ENCODE measurements at places on chromosomes 13 and 19. TPM values are rescaled to one million over a fixed set of nuclear protein-coding genes. Genes with fewer than 3 reads are reported as not detected.
A peak's percentile ranks its signal among the peaks of the same experiment; 100 is the strongest.

- no peaks in the 10 kb centered on the region for H3K36me3 ChIP-seq
- no peak overlapping the region for H3K4me3 ChIP-seq
- H3K4me1 ChIP-seq = no peaks in the 10 kb centered on the region
- no peak for DNase-seq
- H3K27me3 ChIP-seq = no peaks in the 10 kb centered on the region
Observed at GRCh38 chr13:35479706-35480105, 3.2 kb upstream of the MAB21L1 start.

GRCh38 chr19:33606556-33606955, 15.2 kb upstream of the CHST8 start:
- DNase-seq = no peak
- no peaks in the 10 kb centered on the region for H3K27me3 ChIP-seq
- no peak overlapping the region for H3K27ac ChIP-seq

DNA sequence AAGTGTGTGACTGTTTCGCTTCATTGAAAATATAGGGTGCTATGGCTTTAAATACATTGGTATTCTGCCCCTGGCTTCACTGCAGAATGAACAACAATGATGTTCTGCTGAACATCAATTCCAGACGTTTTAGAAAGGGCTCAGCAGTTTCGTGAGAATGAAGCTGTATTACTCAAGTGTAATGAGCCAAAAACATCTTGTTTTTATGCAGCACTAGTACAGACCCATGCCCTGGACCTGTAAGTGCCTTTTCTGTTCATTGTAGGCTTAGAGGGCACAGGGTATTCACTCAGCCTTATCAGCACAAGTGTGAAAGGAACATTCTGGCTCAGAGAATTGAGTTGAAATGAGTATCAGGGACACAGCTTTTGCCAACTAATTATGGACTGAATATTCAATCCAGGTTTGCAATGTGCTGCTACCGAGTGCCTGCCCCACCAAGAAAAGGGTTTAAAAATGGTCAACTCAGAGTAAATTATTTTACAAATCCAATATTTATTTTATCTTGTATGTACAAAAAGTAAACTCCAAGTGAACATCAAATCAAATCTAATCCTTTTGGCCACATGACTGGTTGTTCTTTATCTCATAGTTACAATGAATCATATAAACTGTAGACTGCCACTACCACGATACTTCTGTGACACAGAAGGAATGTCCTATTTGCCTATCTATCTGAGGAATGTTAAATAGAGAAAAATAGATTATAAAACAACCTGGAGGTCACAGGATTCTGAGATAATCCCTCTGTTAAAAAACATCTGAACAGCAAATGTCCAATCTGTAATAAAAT, 362.8 kb downstream of the NALCN start:
- no peak overlapping the region for H3K27ac ChIP-seq
- DNase-seq = no peak
- no peak overlapping the region for H3K4me3 ChIP-seq

DNA sequence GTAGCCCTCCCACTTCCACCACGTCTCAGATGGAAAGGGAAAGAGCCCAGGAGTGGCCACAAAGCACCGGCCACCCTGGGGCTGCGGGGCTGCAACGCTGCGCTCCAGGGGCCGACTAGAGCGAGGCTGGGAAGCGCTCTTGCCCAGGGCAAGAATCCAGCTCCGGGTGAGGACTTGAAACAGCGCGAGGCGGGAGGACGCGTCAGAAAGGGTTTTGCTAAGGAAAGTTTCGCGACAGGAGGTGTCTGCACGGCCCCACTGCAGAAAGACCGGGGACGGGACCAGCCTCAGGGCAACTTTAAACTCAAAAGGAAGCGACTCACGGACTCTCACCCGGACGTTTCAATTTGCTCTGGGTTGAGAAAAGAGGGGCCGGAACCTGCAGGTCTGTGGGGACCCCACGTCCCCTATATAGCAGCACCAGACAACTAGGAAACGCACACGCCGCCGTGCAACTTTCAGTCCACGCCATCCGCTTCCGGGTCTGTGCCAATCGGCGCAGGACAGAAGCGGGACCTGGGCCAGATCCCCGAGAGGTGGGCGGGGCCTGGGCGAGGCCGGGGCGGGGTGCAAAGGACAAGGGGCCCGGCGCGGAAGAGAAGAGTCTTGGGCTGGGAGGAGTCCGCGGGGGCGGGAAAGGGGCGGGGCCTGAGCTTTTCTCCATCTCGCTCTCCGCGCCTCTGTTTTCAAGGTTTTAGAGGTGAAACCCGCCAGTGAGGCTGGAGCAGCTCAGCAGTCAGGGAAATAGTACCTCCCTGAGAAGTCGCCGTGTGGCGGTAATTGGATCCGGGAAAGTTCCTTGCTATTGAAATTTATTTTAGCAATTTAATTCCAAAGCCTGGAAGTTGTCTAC, at the start of gene ZNF816:
ZNF816 (minus strand) TSS at position 488 of the 853 bp plus-strand sequence. CDS start 6,792 bp downstream, outside the sequence.
- peak within 1 kb of the TSS; percentile 67 for H3K4me3 ChIP-seq
- H3K27ac ChIP-seq = peak within 1 kb of the TSS; percentile 86
- no peaks in the 10 kb centered on the region for H3K27me3 ChIP-seq
- peaks cover 22% of the 10 kb centered on the region for H3K4me1 ChIP-seq

DNA sequence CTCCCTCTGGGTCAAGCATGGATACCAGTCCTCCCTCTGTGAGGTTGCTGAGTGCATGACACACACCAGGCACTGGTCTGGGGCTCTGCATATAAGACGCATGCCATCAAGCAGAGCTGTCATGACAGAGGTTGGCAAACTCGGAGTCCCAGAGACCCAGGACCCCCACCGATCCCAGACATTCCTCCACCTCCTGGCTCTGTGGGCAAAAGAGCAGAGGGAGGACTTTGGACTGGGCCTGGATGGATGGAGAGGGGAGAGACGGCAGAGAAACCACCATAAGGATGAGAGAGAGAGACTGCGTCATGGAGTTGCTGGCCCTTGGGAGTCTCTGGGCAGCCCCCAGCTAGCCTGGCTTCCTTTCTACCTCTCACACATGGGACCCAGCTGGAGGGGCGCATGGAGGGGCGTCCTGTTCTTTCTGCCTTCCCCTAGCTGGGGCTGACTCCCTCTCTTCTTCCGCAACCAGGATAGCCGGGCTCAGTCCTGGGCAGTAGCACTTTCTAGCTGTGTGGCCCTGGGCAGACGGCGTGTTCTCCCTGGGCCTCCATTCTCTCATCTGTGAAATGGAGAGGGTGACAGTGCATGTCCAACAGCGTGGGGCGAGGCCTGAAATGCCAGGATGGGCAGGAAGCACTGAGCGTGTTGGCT, 1.6 kb downstream of the HPN start:
- no peak overlapping the region for H3K4me3 ChIP-seq
- no peak for DNase-seq
- peaks cover 76% of the 10 kb centered on the region for H3K4me1 ChIP-seq
- H3K27ac ChIP-seq = peak overlapping the region; percentile 97

- peaks cover 13% of the 10 kb centered on the region for H3K4me1 ChIP-seq
- no peak overlapping the region for H3K4me3 ChIP-seq
- H3K27me3 ChIP-seq = no peaks in the 10 kb centered on the region
- DNase-seq = peak; percentile 38
Observed at GRCh38 chr19:23070353-23071146, 46.3 kb upstream of the ZNF730 start.

GRCh38 chr19:47006496-47006895, 13.1 kb upstream of the NPAS1 start:
- H3K4me3 ChIP-seq = no peak overlapping the region
- peaks cover 6% of the 10 kb centered on the region for H3K4me1 ChIP-seq
- no peaks in the 10 kb centered on the region for H3K27me3 ChIP-seq
- H3K36me3 ChIP-seq = peaks cover under 1% of the 10 kb centered on the region
- DNase-seq = no peak

GRCh38 chr19:33394006-33394722, 20.7 kb downstream of the CEBPG start:
- H3K4me1 ChIP-seq = peaks cover 46% of the 10 kb centered on the region
- no peak overlapping the region for H3K4me3 ChIP-seq
- no peaks in the 10 kb centered on the region for H3K27me3 ChIP-seq
- H3K36me3 ChIP-seq = no peaks in the 10 kb centered on the region
- no peak overlapping the region for H3K27ac ChIP-seq

- H3K4me3 ChIP-seq = no peak overlapping the region
- no peak for DNase-seq
- H3K27me3 ChIP-seq = no peaks in the 10 kb centered on the region
- H3K36me3 ChIP-seq = no peaks in the 10 kb centered on the region
- no peak overlapping the region for H3K27ac ChIP-seq
- peaks cover 7% of the 10 kb centered on the region for H3K4me1 ChIP-seq
Observed at GRCh38 chr13:23735329-23735728, 153.9 kb downstream of the MIPEP start.

- no peak for DNase-seq
- H3K27me3 ChIP-seq = no peaks in the 10 kb centered on the region
- H3K36me3 ChIP-seq = no peaks in the 10 kb centered on the region
- no peak overlapping the region for H3K4me3 ChIP-seq
- no peak overlapping the region for H3K27ac ChIP-seq
Observed at GRCh38 chr13:91331047-91331915, 16.2 kb upstream of the MIR17HG start.

DNA sequence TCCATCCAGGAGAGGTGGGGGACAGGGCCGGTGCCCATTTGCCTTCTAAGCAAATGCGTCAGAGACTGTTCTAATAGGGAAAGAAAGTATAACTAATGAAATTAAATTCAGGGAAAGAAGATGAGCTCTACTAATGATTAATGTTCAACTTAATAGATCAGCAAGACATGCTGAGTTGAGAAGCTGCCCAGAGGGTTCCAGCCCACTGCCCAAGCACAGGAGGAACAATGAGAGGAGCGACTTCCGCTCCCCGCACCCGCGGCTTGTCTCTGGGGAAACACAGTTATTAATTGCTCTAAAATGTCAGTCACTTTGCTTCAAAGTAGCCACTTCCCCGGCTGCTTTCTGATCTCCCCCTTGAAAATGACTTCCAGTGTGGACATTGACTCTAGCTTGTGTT, 331.3 kb downstream of the UQCRFS1 start:
- no peak for DNase-seq
- no peaks in the 10 kb centered on the region for H3K27me3 ChIP-seq
- no peak overlapping the region for H3K4me3 ChIP-seq
- peaks cover 7% of the 10 kb centered on the region for H3K4me1 ChIP-seq

GRCh38 chr13:76756451-76756850, 129.8 kb downstream of the KCTD12 start:
- no peaks in the 10 kb centered on the region for H3K4me1 ChIP-seq
- H3K27ac ChIP-seq = no peak overlapping the region
- H3K36me3 ChIP-seq = no peaks in the 10 kb centered on the region
- H3K4me3 ChIP-seq = no peak overlapping the region
- H3K27me3 ChIP-seq = no peaks in the 10 kb centered on the region

DNA sequence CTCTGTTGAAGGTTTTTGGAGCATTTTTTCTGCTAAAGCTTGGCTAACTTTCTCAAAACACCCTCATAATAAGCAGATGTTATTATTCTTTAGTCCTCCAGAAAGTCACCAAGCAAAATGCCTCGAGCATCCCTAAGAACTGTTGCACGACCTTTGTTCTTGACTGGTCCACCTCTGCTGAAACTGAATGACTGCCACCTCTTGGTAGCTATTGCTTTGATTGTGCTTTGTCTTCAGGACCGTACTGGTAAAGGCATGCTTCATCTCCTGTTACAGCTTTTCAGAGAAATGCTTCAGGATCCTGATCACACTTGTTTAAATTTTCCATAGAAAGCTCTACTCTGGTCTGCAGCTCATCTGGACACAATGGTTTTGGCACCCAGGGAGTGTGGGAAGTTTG, 254.8 kb downstream of the DCT start:
- H3K4me3 ChIP-seq = no peak overlapping the region
- H3K27ac ChIP-seq = no peak overlapping the region
- DNase-seq = no peak
- H3K27me3 ChIP-seq = no peaks in the 10 kb centered on the region
- H3K36me3 ChIP-seq = no peaks in the 10 kb centered on the region
- no peaks in the 10 kb centered on the region for H3K4me1 ChIP-seq

- H3K36me3 ChIP-seq = no peaks in the 10 kb centered on the region
- H3K4me1 ChIP-seq = no peaks in the 10 kb centered on the region
- H3K4me3 ChIP-seq = no peak overlapping the region
- H3K27ac ChIP-seq = no peak overlapping the region
Observed at GRCh38 chr13:92390217-92390616, 836.4 kb upstream of the GPC6 start.

DNA sequence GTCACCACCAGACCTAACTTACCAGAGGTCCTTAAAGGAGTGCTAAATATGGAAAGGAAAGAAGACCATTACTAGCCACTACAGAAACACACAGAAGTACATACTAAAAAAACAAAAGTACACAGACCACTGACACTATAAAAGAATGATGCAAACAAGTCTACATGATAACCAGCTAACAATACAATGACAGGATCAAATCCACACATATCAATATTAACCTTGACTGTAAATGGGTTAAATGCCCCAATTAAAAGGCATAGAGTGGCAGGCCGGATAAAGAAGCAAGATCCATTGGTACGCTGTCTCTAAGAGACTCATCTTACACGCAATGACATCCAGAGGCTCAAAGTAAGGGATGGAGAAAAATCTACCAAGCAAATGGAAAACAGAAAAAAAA, 47.2 kb downstream of the UBL3 start:
- H3K36me3 ChIP-seq = no peaks in the 10 kb centered on the region
- peaks cover 65% of the 10 kb centered on the region for H3K4me1 ChIP-seq
- no peak overlapping the region for H3K27ac ChIP-seq
- H3K4me3 ChIP-seq = no peak overlapping the region

GRCh38 chr19:45350477-45351058, 10.0 kb downstream of the KLC3 start:
- H3K27ac ChIP-seq = no peak overlapping the region
- no peaks in the 10 kb centered on the region for H3K27me3 ChIP-seq
- no peak overlapping the region for H3K4me3 ChIP-seq
- H3K4me1 ChIP-seq = no peaks in the 10 kb centered on the region

- no peaks in the 10 kb centered on the region for H3K27me3 ChIP-seq
- no peaks in the 10 kb centered on the region for H3K4me1 ChIP-seq
- H3K36me3 ChIP-seq = no peaks in the 10 kb centered on the region
Observed at GRCh38 chr13:36339600-36340155, 6.5 kb downstream of the SPART start.

GRCh38 chr13:38202740-38203139, 146.9 kb upstream of the UFM1 start:
- no peak overlapping the region for H3K4me3 ChIP-seq
- H3K27me3 ChIP-seq = no peaks in the 10 kb centered on the region
- H3K27ac ChIP-seq = no peak overlapping the region
- H3K36me3 ChIP-seq = no peaks in the 10 kb centered on the region
- DNase-seq = no peak
- H3K4me1 ChIP-seq = no peaks in the 10 kb centered on the region

- no peak overlapping the region for H3K4me3 ChIP-seq
- peaks cover 12% of the 10 kb centered on the region for H3K4me1 ChIP-seq
- no peak overlapping the region for H3K27ac ChIP-seq
- DNase-seq = no peak
- no peaks in the 10 kb centered on the region for H3K27me3 ChIP-seq
- no peaks in the 10 kb centered on the region for H3K36me3 ChIP-seq
Observed at GRCh38 chr13:27266917-27267316, 3.7 kb upstream of the RASL11A start.

The STOML3 gene
- total RNA-seq = not detected

The PODNL1 gene
- total RNA-seq = 0.66 TPM

The ONECUT3 gene
- 0.26 TPM for total RNA-seq

The RPL21 gene
- total RNA-seq = 811 TPM

The KIR2DL1 gene
- not detected for total RNA-seq

The KANK3 gene
- total RNA-seq = 25.7 TPM

The PHLDB3 gene
- total RNA-seq = 16.9 TPM

The LAIR1 gene
- total RNA-seq = 35.6 TPM

Measured in body of pancreas (tissue), 4 donors.